ENCODE measurements at places on chromosomes 12 and 14. TPM values are rescaled to one million over a fixed set of nuclear protein-coding genes. Genes with fewer than 3 reads are reported as not detected.

DNA sequence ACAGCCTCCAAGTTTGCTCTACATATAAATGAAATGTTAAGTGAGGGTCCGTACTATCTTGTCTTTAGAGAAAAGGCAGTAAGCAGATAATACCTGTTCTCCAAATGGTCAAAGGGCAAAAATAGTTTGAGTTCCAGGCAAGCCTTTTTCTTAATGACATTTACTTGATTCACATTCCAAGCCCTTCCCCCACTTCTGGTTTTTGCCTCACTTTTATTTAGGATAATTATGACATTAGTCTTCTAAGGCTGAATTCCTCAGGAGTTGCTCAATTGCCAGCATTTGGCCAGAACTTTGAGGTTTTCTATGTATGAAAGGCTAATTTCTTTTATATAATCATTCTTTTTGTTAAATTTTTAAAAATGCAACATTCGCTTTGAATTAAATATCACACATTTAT lies 62.5 kb upstream of the DUSP6 start:
- peaks cover 3% of the 10 kb centered on the region for H3K36me3 ChIP-seq
- no peaks in the 10 kb centered on the region for H3K4me1 ChIP-seq
- no peak for DNase-seq
- no peak overlapping the region for H3K27ac ChIP-seq
- H3K4me3 ChIP-seq = no peak overlapping the region
- H3K27me3 ChIP-seq = no peaks in the 10 kb centered on the region

- no peak overlapping the region for H3K4me3 ChIP-seq
- no peaks in the 10 kb centered on the region for H3K36me3 ChIP-seq
- H3K27ac ChIP-seq = no peak overlapping the region
- H3K4me1 ChIP-seq = peaks cover 11% of the 10 kb centered on the region
- H3K27me3 ChIP-seq = no peaks in the 10 kb centered on the region
- no peak for DNase-seq
Measured at GRCh38 chr14:55758796-55759195, 178.8 kb downstream of the KTN1 start.

DNA sequence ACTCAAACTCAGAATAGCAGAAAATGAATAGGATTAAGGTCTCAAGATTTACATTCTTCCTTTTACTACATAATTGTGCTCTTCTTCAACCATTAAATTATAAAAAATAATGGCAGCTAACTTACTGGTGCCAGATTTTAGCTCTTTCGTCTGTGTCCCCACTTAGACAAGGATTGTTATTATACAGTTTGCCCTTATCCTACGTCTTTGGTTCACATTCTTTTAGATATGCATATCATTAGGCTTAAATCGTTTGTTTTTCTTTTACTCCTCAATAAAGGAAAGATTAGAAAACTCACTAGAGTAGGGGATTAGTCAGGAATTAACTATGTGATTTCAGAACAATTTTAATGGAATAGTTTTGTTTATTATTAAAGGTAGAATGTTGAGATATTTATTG lies 129.6 kb upstream of the GARIN2 start:
- H3K4me1 ChIP-seq = no peaks in the 10 kb centered on the region
- H3K27ac ChIP-seq = no peak overlapping the region
- no peaks in the 10 kb centered on the region for H3K27me3 ChIP-seq

Gene PLBD1
- total RNA-seq = not detected

- peak within 1 kb of the TSS; percentile 82 for H3K4me3 ChIP-seq
- H3K27me3 ChIP-seq = no peaks in the 10 kb centered on the region
- H3K36me3 ChIP-seq = peaks cover 3% of the 10 kb centered on the region
- H3K4me1 ChIP-seq = peaks cover 21% of the 10 kb centered on the region
Measured at GRCh38 chr12:57590864-57591781, at the start of gene PIP4K2C. Gene PIP4K2C (plus strand): TSS chr12:57591192. CDS start chr12:57591290, 98 bp downstream.

Gene KRT6C
- total RNA-seq = not detected

DNA sequence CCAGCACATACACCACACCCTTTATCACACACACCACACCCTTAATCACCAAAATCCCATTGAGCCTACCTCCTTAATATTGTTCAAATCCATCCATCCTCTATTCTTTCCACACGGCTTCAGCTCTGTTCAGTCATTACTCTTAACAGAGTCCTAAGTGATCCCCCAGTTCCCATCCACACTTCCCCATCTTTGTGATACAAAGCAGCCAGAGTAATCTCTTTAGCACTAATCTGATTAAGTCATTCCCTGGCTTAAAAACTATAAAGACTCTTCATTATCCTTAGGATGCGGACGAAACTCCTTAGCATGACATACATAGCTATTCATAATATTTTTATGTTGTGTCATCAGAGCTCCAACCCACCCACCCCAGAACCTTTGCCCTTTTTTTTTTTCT lies 14.7 kb upstream of the MFAP5 start:
- H3K4me1 ChIP-seq = peaks cover 6% of the 10 kb centered on the region
- H3K36me3 ChIP-seq = no peaks in the 10 kb centered on the region
- no peak overlapping the region for H3K4me3 ChIP-seq
- H3K27me3 ChIP-seq = no peaks in the 10 kb centered on the region

GRCh38 chr12:15767301-15767700 lies 21.9 kb downstream of the EPS8 start:
- no peaks in the 10 kb centered on the region for H3K4me1 ChIP-seq
- H3K27me3 ChIP-seq = no peaks in the 10 kb centered on the region
- H3K4me3 ChIP-seq = no peak overlapping the region
- no peaks in the 10 kb centered on the region for H3K36me3 ChIP-seq
- no peak overlapping the region for H3K27ac ChIP-seq
- no peak for DNase-seq

Gene SDR9C7
- total RNA-seq = not detected

Gene DGLUCY
- 39.5 TPM for total RNA-seq

DNA sequence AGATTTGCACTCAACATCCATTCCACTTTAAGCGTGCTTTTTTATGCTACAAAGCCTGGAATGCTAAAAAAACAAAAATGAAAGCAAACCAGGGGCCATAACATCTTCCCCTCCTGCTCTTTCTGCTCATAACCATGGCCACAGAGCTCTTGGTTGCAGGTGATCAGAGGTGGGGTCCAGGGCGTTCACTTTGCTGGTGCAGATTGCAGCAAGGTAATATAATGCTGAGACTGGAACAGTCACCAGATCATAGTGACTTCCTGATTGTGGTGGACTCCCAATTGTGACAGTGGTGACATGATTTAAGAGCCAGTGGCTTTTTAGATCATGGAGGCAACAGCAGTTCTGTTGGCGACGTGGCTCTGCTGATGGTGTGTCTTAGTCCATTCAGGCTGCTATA lies 115.0 kb upstream of the CPM start:
- H3K4me1 ChIP-seq = peaks cover 16% of the 10 kb centered on the region
- peaks cover 14% of the 10 kb centered on the region for H3K27me3 ChIP-seq
- H3K36me3 ChIP-seq = no peaks in the 10 kb centered on the region
- H3K4me3 ChIP-seq = no peak overlapping the region
- DNase-seq = no peak
- no peak overlapping the region for H3K27ac ChIP-seq

GRCh38 chr14:77459072-77459723 lies 1.3 kb downstream of the AHSA1 start:
- H3K27me3 ChIP-seq = no peaks in the 10 kb centered on the region
- H3K36me3 ChIP-seq = peaks cover 42% of the 10 kb centered on the region
- peak; percentile 88 for DNase-seq
- peaks cover 32% of the 10 kb centered on the region for H3K4me1 ChIP-seq
- peak overlapping the region; percentile 100 for H3K4me3 ChIP-seq
- H3K27ac ChIP-seq = peak overlapping the region; percentile 100

DNA sequence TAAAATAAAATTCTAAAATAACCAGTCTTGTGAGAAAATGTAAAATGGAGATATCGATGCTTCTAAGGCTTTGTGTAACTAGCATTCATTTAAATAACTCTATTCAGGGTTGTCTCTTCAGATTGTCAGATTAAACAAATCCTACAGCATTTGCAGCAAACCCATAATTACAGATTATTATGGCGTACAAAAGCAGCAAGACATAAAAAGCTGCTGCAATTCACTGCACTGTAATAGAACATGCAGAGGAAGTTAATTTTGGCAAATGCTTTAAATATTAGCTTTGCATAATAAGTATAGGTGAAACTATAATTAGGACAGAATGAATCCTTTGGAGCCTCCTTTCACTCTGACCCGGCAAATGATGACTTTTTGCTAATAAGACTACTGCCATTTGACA lies 98.3 kb downstream of the INSM2 start:
- no peak for DNase-seq
- no peaks in the 10 kb centered on the region for H3K4me1 ChIP-seq
- no peak overlapping the region for H3K4me3 ChIP-seq
- peaks cover 8% of the 10 kb centered on the region for H3K36me3 ChIP-seq
- no peak overlapping the region for H3K27ac ChIP-seq

DNA sequence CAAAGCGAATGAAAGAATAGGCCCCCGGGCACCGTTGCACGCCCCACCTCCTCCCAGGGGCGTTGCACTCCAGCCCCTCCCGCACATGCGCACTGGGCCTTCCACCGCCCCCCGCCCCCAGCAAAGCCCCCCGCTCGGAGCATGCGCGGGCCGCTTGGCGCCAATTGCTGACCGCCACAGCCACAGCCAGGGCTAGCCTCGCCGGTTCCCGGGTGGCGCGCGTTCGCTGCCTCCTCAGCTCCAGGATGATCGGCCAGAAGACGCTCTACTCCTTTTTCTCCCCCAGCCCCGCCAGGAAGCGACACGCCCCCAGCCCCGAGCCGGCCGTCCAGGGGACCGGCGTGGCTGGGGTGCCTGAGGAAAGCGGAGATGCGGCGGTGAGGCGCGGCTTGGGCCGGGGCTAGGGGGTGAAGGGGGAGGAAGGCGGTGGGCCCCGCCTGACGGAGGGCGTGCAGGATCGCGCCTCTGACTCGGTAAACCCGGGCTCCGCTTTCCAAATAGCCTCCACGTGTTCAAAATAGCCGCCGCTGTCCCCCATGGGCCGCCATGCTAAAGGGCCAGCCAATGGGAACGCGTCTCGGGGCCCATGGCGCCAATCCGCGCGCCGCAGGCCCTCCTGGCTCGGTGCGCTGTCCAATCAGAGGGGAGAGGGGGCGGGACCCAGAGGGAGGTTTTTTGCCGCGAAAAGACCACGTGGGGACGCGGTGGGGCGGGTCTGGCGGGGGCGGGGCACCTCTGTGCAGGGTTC lies at the start of gene UNG:
UNG (plus strand) TSS at position 163 of the 748 bp plus-strand sequence; CDS start at position 246, 83 bp downstream.
- peak; percentile 98 for DNase-seq
- H3K27me3 ChIP-seq = no peaks in the 10 kb centered on the region
- peaks cover 24% of the 10 kb centered on the region for H3K36me3 ChIP-seq
- H3K4me1 ChIP-seq = peaks cover 39% of the 10 kb centered on the region
- H3K4me3 ChIP-seq = peak within 1 kb of the TSS; percentile 76
- peak within 1 kb of the TSS; percentile 56 for H3K27ac ChIP-seq

GRCh38 chr14:76957224-76957891 lies 71.2 kb downstream of the IRF2BPL start:
- H3K27me3 ChIP-seq = no peaks in the 10 kb centered on the region
- peak overlapping the region; percentile 97 for H3K27ac ChIP-seq
- no peaks in the 10 kb centered on the region for H3K36me3 ChIP-seq

DNA sequence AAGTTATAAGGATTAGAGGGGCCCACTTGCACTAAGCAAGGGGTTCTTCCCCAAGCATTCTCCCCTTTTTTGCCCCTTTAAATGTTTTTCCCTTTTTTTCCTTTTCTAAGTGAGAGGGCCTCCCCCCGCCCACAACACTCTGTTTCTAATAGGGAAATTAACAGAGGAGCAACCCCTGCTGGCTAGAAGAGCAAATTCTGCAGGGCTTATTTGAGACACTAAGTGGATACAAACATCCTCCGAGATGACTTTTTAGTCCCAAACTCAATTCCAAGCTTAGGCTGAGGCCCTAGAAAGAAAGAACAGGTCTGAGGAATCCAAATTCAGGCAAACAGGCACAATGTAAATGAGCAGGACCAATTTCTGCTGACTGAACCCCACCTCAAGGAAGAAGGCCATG lies 138.9 kb downstream of the GPR65 start:
- no peak for DNase-seq
- no peaks in the 10 kb centered on the region for H3K36me3 ChIP-seq
- no peak overlapping the region for H3K27ac ChIP-seq
- no peak overlapping the region for H3K4me3 ChIP-seq
- H3K4me1 ChIP-seq = no peaks in the 10 kb centered on the region
- H3K27me3 ChIP-seq = no peaks in the 10 kb centered on the region

Gene CPM
- total RNA-seq = 50.5 TPM

GRCh38 chr14:72957213-72957612 lies 30.9 kb downstream of the DCAF4 start:
- H3K4me3 ChIP-seq = no peak overlapping the region
- no peak overlapping the region for H3K27ac ChIP-seq
- DNase-seq = no peak
- no peaks in the 10 kb centered on the region for H3K27me3 ChIP-seq
- H3K4me1 ChIP-seq = no peaks in the 10 kb centered on the region
- peaks cover 32% of the 10 kb centered on the region for H3K36me3 ChIP-seq

Gene HCFC2
- total RNA-seq = 8.3 TPM

DNA sequence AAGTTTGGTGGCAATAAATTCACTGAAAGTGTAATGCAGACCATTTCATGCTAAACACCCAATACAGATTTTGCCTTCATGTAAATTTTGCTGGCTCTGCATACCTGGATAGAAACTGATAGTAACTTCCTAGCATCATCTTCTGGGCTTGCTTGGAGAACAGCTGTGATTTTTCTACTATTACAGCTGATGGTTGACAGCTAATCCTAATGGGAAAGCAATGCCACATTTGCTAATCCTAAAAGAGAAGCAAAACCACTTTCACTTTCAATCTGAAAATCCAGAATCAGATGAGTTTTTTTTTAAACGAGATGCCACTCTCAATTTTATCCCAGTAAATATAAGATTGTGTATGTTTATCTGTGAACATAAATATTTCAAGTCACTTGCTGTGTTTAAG lies 1035.9 kb downstream of the TRHDE start:
- H3K4me3 ChIP-seq = no peak overlapping the region
- no peak for DNase-seq
- no peaks in the 10 kb centered on the region for H3K27me3 ChIP-seq
- no peaks in the 10 kb centered on the region for H3K4me1 ChIP-seq
